ENCODE measurements at places on chromosomes 12 and 14.

GRCh38 chr12:127592245-127592644 is 674.7 kb upstream of the TMEM132C start:
- no peak for DNase-seq

- no peak for DNase-seq
Observed at GRCh38 chr12:107602446-107602845, 83.2 kb upstream of the PWP1 start.

GRCh38 chr14:55780156-55780946 is 200.3 kb downstream of the KTN1 start:
- DNase-seq, result no peak

GRCh38 chr12:92130999-92131398 is 14.6 kb downstream of the BTG1 start:
- DNase-seq, result no peak

- no peak for DNase-seq
Observed at GRCh38 chr14:78346747-78347146, 176.6 kb downstream of the NRXN3 start.

GRCh38 chr12:47750229-47750798 is 8.4 kb downstream of the RAPGEF3 start:
- DNase-seq, result no peak

GRCh38 chr14:100240668-100241032 is 1.7 kb downstream of the YY1 start:
- DNase-seq, result no peak

GRCh38 chr14:23409475-23409874 is 1.4 kb upstream of the MYH6 start:
- DNase-seq, result no peak

GRCh38 chr12:75457191-75457590 is 23.4 kb upstream of the GLIPR1 start:
- DNase-seq, result no peak

- DNase-seq, result no peak
Observed at GRCh38 chr14:20356422-20356821, 13.0 kb downstream of the PARP2 start.

GRCh38 chr14:69237142-69237541 is 22.8 kb upstream of the GALNT16 start:
- no peak for DNase-seq

DNA sequence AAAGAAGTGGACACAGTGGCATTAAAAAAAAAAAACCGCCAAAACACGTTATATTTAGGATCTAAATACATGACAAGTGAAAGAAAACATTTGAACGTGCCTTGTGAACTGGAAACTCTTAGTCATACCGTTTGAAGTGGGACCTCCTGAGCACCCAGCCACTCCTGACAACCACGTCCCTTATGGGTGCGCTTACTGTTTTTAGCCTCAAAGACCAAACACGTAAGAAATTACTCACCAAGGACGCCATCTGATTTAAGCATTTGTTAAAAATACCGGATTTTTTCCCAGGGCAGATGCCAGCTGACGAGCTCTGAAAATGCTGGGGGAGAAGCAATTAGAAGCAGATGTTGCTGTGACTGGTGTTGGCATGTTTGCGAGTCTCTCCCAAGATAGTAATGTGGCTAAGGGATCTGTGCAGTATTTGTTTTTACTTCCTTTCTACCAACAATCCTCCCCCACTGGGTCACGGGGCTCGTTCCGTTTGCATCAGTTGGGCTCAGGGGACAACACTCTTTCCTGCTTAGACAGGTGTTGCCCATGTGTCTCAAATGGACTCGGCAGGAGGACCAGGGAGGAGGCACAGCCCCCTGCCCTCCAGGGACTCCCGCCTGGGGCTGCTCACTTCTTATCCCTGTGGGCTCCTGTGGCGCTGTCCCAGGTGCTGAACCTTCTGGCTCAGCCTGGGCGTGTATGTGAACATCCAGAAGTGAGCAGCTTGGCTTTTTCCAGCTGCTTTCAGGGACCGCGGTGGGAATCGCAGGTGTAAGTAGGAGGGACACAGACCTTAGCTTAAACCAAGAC is 101.0 kb downstream of the BEGAIN start:
- DNase-seq, result no peak

- no peak for DNase-seq
Observed at GRCh38 chr12:11545484-11546330, 103.8 kb upstream of the ETV6 start.

DNA sequence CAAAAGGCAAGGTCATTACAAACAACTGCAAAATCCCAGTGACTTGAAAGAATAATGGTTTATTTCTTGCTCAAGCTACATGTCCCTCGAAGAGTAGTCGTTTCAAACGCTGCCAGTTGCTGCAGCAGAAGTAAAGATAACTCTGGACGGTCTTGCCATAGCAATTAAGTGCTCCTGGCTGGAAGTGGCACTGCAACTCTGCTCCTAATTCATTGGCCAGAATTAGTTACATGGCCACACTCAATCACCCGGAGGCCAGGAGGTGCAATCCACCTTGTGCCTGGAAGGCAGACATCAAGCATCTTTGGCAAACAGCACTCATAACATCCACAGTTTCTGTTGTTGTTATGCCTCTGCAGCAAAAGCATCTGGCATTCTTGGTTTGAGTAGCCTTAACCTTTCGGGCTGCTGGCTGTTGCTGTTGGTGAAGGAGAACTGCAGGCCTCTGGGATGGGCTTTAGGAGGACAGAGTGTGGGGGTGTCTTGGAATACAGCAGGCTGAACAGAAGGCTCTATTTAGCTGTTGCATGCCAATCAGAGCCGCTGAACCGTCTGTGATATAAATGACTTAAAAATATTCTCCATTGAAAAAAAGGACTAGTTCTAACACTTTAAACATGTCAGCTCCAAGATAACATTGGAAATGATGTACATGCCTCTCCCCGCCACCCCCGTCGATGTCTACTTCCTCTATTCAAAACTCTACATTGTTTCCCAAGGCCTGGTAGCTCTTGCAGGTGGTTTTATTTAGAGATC is 123.5 kb upstream of the DYRK2 start:
- DNase-seq, result no peak

DNA sequence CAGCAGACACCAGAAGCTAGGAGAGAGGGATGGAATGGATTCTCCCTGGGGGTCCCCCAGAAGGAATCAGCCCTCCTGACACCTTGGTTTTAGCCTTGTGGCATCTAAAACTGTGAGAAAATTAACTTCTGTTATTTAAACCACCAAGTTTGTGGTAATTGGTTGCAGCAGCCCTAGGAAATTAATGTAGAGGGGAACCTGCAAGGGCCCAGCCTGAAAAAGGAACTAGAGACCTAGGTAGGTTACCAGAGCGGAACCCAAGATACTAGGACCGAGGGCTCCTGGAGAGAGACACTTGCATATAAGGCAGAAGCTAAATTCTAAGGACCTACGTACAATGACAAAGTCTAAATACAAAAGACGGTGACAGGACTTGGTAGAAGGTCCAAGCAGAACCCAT is 8.1 kb upstream of the DENND5B start:
- no peak for DNase-seq
